B cell (primary cell): ENCODE measurements at places on chromosomes 11 and 22. TPM values are rescaled to one million over a fixed set of nuclear protein-coding genes. Genes with fewer than 3 reads are reported as not detected.

DNA sequence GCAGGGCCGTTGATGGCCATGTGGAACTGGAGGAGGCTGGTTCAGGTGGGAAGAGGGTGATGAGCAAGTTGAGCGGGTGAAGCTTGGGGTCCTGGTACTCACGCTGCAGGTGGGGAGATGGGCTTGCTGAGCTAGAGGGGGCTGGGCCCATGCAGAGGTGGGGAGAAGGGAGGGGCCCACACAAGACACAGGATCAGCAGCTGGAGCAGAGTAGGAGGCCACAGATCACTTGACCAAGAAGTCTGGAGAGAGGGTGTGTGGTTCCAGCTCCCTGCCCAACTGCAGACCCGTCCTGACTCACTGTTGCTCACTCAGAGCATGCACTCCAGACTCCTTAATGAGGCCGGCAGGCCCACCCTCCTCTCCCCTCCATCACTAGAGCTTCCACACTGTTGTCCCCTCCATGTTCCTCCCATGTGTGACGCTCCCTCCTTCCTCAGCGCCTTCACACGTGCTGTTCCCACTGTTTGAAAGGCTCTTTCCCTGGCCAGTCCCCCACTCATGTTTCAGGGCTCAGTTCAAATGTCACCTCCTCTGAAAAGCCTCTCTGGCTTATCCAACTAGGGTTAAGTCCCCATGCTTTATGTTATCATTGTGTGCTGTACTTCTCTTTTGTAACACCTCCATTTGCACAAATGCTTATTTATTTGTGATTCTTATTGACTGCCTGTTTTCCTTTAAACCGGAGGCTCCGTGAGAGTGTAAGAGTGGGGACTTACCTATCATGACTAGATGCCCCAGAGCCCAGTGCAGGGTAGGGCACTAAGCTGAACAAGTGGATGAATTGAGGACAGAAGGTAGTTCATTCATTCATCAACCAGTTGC lies 2.3 kb downstream of the CCDC86 start:
- no peak overlapping the region for H3K4me3 ChIP-seq
- no peak for DNase-seq
- H3K27ac ChIP-seq: no peak overlapping the region
- peaks cover 17% of the 10 kb centered on the region for H3K36me3 ChIP-seq
- H3K4me1 ChIP-seq: peaks cover 33% of the 10 kb centered on the region

- H3K36me3 ChIP-seq: no peaks in the 10 kb centered on the region
- H3K4me3 ChIP-seq: no peak overlapping the region
- H3K27me3 ChIP-seq: no peaks in the 10 kb centered on the region
These were observed 813.7 kb downstream of the NTM start for GRCh38 chr11:132184079-132184478.

Gene GVQW3
- 3.5 and 4.9 TPM in 2 replicates for polyA plus RNA-seq

Gene MRGPRE
- polyA plus RNA-seq: not detected in 2 replicates

Gene SSTR3
- 0.98 and 3.3 TPM in 2 replicates for polyA plus RNA-seq

Gene VPREB3
- polyA plus RNA-seq: 402 and 461 TPM in 2 replicates

GRCh38 chr11:124346311-124346955 lies 26.4 kb upstream of the OR8D2 start:
- no peaks in the 10 kb centered on the region for H3K4me1 ChIP-seq
- H3K27me3 ChIP-seq: no peaks in the 10 kb centered on the region
- H3K27ac ChIP-seq: no peak overlapping the region
- no peaks in the 10 kb centered on the region for H3K36me3 ChIP-seq
- no peak for DNase-seq

DNA sequence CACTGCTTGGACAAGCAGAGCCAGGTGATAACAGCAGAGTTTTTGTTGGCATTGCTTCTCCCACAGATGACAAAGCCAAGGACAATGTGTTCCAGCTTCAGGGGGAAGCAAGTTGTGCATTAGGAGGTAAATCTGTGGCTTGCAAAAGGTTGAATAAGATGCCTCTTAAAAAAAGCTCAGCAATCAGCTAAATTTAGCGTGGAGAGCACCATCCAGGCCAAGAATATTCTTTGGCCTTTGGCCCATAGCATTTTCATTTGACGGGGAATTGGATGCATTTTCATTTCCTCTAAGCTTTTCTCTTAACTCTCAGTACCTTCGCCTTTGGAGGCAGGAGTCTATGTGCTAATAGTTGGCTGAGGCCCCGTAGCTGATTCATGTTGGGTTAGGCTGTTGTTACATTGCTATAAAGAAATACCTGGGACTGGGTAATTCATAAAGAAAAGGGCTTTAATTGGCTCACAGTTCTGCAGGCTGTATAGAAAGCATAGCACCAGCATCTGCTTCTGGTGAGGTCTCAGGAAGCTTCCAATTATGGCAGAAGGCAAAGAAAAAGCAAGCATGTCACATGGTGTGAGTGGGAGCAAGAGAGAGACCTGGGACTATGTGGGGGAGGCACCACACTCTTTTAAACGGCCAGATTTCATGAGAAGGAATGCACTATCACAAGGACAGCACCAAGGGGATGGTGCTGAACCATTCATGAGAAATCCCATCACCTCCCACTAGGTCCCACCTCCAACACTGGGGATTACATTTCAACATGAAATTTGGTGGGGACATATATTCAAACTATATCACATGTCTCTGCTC lies 350.1 kb upstream of the C11orf87 start:
- H3K27me3 ChIP-seq: no peaks in the 10 kb centered on the region
- DNase-seq: no peak
- H3K4me3 ChIP-seq: no peak overlapping the region
- no peak overlapping the region for H3K27ac ChIP-seq
- no peaks in the 10 kb centered on the region for H3K36me3 ChIP-seq
- no peaks in the 10 kb centered on the region for H3K4me1 ChIP-seq

Gene SLC5A4
- not detected in 2 replicates for polyA plus RNA-seq

- H3K27me3 ChIP-seq: no peaks in the 10 kb centered on the region
- H3K4me3 ChIP-seq: no peak overlapping the region
- DNase-seq: no peak
- no peaks in the 10 kb centered on the region for H3K36me3 ChIP-seq
These were observed 109.2 kb downstream of the RAB38 start for GRCh38 chr11:88066090-88066489.

DNA sequence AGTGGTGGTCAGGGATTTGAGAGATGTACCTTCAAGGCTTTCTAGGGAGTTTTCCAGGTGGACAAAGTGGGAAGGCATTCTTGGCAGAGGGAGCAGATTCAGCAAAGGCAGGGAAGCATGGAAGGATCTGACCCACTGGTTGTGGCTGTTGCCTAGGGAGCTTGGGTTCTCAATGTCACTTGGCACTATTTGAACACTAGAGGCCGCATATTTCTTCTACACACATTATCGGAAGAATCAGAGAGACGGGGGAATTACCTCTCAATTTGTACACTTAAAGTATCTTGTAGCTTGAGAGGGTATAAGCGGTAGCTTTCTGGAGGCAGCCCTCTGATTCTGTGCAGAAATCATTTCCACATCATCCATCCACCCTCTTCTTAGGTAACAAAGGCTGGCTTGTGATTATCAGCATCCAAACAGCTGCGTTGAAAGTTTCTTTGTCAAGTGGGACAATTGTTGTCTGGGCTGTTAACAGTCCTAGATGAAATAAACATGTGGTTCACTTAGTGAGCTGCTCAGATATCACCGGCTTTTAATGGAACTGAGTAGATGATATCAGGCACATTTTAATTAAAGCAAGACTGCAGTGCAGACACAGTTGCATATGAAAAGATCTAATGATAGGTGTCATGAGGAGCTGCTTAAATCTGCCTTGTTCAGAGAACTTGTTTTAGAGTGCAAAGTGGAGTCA lies 2.6 kb downstream of the NELL1 start:
- H3K27ac ChIP-seq: no peak overlapping the region
- DNase-seq: no peak
- H3K4me3 ChIP-seq: no peak overlapping the region
- H3K36me3 ChIP-seq: no peaks in the 10 kb centered on the region

DNA sequence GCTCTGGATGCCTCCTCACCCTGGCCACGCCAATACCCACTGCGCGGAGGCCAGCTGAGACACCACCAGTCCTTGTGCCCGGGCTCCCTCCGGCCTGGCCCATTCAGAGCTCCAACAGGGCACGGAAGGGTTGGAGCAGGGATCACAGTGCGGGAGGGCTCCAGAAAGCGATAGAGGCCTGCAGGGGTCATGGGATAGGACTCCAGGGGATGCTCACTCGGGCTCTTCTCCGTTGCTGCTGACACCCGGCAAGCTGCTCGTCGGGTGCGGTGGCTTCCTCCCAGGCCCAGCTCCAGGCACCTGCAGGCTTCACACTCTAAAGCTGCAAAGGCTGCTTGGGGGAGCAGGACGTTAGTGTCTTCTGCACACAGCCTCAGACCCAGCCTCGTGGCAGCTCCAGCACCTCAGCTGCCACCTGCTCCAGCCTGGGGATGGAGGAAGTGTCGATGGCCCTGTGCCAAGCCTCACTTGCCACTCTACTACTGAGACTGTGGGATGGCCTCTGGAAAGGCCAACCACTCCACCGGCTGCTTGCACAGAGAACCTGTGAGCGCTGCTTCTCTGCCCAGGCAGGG lies 10.6 kb downstream of the WNT7B start:
- no peaks in the 10 kb centered on the region for H3K36me3 ChIP-seq
- no peak overlapping the region for H3K4me3 ChIP-seq
- DNase-seq: no peak
